ENCODE measurements at places on chromosomes 3 and 15.

- DNase-seq = no peak
These were observed 26.7 kb downstream of the CGNL1 start for GRCh38 chr15:57403017-57403416.

DNA sequence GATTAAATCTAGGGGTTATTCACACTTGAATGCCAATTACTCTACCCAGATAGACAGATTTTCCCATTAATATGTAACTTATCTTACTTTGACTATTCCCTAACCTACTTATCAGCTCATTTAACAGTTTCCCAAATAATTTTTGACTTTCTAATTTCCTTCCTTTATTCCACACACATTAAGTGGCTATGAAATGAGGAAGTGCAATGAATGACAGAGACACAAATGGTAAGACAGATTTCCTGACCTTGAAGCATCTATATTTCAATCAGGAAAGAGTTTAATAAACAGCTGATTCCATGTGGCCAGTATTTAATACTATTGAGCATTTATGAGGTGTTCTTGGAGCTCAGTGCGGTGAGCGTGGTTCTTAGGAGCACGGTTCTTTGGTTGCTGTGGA, 78.8 kb downstream of the SLC7A14 start:
- no peak for DNase-seq

GRCh38 chr3:37899711-37900306, 38.1 kb downstream of the CTDSPL start:
- no peak for DNase-seq

DNA sequence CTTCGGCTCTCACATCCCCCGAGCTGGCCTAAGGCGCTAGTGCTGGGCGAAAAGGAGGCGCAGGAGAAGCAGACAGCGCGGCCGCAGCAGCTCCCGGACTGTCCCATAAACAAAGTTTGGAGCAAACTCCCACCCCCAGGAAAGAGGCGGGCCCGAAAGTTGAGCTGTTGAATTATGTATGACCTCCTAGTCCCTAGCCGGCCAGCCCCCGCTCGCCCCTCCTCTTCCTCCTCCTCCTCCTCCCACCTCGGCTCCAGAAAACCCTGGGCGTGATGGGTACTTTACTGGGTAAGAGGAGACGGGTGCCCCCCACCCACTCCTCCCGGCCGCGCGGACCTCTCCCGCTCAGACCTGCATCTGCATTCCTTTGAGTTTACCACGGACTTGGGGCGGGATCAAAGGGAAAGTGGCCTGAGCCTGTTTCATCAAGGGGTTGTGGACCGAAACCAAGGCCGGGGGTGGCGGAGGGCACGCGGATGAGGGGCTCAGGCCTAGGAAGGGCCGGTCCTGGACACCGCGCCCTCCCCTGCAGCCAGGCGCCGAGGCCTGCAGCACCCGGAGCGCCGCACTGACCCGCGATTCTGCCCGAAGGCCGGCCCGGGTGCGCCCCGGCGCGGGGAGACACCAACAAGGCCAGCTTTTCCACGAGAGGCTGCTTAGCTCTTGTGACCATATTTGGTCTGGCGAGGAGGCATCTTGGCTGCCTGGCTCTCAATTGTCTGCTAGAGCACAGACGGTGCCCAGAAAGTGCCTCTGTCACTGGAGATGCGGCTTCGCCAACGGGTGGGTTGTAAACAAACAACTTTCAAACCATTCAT, at the start of gene WWTR1:
WWTR1 (minus strand) TSS at position 100 of the 818 bp plus-strand sequence. CDS start 719 bp downstream, outside the sequence.
- peak; percentile 43 for DNase-seq

- DNase-seq = no peak
These were observed 12.9 kb downstream of the SSUH2 start for GRCh38 chr3:8631661-8632060.

- DNase-seq = no peak
These were observed at the start of gene CNTN6 for GRCh38 chr3:1092771-1093170. CNTN6 (plus strand) TSS chr3:1093024; CDS start chr3:1148009, 54,985 bp downstream.

- no peak for DNase-seq
These were observed 44.9 kb downstream of the GJD2 start for GRCh38 chr15:34709866-34710265.

DNA sequence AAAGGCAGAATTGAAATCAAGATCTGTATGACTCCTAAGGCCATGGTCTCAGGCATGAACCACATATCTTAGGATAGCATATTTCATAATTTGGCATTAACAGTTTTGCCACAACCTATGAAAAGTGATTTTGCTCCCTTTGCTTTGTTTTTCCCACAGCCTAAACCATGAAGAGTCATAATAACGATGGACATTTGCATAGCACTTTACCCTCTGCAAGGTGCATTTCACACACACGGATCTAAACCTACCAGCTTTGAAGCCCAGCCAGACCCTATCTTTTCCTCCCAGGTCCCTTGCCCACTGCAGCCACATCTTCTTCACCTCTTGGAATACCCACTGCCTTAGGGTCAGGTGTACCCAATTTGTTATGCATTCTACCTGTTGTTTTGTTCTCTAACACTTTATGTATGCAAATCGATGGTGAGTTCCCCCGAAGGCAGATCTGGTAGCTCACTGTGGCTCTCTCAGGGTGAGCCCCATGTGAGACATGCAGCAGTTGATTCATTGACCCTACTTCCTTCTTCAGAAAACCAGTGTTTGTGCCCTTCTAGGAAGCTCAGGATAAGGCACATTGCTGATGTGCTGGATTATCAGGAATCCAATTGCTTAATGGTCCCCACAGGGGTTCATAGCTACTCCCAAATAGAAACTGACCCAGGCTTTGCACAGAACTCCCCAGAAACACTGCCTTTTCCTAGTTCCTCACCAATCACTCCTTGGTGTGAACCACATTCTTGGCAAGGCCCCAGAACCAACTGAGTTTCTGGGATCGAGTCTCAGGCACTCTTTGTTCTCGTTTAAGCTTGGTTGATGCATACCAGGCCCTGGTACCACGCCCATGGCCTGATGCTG, 8.7 kb downstream of the ARHGAP31 start:
- no peak for DNase-seq

GRCh38 chr3:11624704-11625375, 18.9 kb downstream of the VGLL4 start:
- DNase-seq = no peak

- DNase-seq = no peak
These were observed 177.2 kb upstream of the THBS1 start for GRCh38 chr15:39403640-39404117.

DNA sequence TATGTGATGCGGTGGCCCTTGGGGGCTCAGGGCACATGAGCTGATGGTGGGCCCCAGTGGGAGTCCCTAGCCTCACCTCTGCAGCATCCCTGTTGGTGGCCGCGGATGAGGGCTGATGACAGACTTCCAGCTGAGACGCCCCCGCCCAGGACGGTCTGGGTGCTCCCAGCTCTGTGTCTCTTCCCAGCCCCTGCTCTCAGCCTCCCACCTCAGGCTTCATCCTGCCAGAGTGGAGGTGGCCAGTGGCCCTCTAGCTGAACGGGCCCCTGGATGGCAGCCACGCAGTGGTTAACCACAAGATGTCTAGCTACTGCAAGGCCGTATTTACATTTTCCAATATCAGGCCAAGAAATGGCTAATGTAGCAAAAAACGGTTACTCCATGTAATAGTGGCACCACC, 205.3 kb upstream of the LINGO1 start:
- DNase-seq = no peak

DNA sequence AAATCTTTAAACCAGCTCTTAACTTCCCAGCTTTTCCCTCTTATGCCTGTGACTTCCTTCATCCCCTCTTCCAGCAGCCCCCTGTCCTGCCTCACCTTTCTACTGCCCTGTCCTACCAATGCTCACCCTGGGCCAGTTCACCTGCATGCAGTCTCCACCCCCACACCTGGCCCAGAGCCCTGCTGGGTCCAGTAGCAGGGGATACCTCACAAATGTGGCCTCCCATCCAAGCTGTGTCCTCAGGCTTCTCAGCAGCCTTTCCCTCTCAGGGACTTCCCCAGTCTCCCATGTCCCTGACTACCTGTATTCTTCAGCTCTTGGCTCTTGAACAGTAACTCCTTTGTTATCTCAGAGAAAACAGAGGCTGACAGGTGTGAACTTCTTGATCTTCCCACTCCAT, 503.2 kb downstream of the MFSD1 start:
- no peak for DNase-seq

GRCh38 chr15:58257776-58258325, 119.7 kb downstream of the AQP9 start:
- no peak for DNase-seq

DNA sequence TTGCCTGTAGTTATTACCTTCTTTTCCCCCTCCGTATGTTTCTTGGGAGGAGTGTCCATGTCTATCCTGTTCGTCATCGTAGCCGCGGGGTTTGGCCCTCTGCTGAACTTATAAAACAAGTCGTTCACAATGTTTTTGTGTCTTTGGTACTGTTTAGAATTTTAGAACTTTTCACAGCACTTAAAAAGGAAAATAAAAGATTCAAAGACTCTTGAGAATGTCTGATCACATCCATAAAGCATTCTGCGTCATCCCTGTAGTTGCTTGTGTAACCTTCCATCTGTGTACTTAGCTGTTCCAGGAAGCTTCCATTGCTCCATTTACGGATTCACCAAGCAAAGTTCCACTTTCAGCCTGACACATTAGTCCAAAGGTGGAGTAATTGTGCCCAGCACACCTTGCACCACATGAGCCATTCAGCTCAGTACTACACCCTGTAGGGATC, 677.1 kb upstream of the NR2F2 start:
- no peak for DNase-seq

DNA sequence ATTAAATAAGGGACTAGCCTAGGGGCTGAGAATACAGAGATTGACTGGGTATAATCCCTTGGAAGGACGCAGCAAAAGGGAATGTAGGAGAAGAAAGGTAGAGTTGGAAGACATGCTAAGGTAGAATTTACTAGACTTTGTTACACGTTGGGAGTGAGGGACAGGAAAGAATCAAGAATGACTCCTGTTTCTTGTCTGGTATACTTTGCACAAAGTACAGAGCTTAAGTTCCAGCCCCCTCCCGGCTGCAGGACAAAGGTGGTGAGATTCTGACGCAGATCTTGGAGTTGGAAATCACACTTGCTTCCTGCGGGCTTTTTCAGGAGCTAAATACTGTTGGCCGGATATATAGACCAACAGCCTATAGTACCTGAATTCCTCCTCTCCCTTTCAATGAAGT, 895 bp downstream of the HYKK start:
- DNase-seq = no peak

- no peak for DNase-seq
These were observed 32.2 kb downstream of the GOLGA6L10 start for GRCh38 chr15:82317091-82317489.

DNA sequence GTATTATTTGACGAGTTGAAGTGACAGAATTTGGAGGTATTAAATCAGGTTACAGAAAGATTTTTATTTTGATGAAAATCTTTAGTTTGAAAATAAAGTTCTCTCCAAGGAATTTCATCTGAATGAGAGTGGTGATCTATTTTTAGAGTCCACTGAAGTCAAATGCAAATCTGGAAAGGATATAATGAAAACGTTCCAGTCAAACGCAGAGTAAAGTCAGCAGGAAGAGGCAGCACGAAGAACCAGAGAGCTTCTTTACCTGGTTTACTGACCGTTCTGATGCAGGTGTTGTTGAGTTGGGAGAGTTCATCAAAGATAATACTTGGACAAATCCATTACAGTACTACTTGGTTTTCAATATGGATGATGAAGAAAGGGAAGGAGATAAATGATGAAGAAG, 8.7 kb downstream of the P2RY14 start:
- DNase-seq = no peak

GRCh38 chr15:40235201-40235885, 3.5 kb upstream of the PAK6 start:
- no peak for DNase-seq

GRCh38 chr3:32420126-32421038, 28.7 kb downstream of the CMTM7 start:
- no peak for DNase-seq

DNA sequence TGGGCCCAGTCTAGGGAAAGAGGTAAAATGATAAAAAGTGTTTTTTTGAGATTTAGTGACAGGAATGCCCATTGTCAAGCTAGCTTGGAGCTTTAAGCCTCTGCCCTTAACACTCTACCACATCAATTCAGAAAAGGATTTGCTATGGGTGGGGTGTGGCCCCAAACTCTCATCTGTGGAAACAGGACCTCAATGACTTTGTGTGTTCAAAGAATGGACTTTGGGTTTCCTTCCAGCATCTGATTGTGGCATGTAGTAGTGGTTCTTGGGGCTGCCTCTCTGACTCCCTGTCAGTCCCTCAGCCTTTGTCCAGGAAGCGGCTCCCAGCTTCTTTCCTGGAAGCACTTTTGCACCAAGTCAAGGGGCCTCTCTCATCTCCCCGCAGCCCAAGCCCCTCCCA, 56.1 kb downstream of the CCNL1 start:
- no peak for DNase-seq

- no peak for DNase-seq
These were observed 11.7 kb downstream of the BCL2L10 start for GRCh38 chr15:52100807-52101442.

GRCh38 chr15:31215490-31216214, 111.0 kb upstream of the KLF13 start:
- DNase-seq = peak; percentile 81

GRCh38 chr3:6182476-6182875, 678.4 kb upstream of the GRM7 start:
- DNase-seq = no peak

DNA sequence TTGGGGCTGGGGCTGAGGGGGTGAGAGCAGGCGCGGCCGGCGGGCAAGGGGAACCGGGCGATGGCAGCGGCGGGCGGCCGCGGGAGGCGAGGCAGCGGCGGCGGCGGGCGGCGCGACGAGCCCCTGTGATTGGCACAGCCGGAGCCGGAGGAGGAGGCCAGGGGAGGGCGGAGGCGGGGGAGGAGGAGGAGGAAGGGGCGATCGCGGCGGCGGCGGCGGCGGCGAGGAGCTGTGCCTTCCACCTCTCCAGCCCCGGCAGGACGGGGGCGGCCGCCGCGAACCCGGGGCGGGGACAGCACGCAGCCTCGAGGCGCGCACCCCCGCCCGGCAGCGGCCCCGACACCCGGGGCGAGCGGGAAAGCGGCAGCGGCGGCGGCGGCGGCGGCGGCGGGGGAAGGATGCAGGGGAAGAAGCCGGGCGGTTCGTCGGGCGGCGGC, at the start of gene SLCO3A1:
SLCO3A1 (plus strand) TSS at position 198 of the 437 bp plus-strand sequence.
- peak; percentile 60 for DNase-seq

GRCh38 chr15:76393614-76394013, 57.0 kb downstream of the ISL2 start:
- no peak for DNase-seq

GRCh38 chr15:86620641-86621349, 541.1 kb downstream of the AGBL1 start:
- no peak for DNase-seq

Measured in stimulated activated CD4-positive, alpha-beta T cell treated with anti-CD3 and anti-CD28 coated beads, Interleukin-4, amount 100 ng/mL, for 48 hours (primary cell).